CD4-positive, alpha-beta T cell treated with Interleukin-6 at 100 ng/mL for 8 hours (primary cell): ENCODE measurements at places on chromosomes 4 and X.

DNA sequence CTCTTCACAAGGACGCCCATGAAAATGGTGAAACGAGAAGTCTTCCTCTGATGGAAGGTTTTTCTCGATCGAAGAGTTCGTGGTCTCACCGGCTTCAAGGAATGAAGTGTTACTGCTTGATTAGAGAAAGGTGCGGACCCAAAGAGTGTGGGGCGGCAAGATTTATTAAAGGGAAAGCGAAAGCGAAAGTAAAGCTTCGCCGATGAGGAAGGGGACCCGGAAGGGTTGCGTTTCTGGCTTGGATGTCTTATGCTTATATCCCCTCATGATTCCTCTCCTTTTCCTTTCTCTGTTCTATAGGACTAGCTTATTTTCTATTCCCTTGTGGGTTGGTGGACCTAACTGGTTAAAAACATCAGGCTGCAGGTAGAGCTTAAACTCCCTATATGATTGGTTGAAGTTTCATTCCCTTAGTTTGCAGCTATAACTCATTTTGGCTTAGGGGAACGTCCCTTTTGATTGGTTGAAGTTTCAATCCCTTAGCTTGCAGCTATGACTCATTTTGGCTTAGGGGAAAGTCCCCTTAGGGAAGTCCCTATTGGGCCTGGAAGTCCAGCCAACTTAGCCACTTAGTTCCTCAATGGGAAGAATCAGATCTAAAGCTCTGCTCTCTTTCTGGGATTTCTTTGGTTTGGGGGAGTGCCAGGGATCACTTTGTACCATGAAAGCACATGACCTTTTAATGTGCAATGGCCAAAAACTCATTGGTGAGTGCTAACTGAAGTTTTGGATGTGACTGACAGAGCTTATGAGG lies 1025.0 kb upstream of the PCDH10 start:
- DNase-seq: no peak

DNA sequence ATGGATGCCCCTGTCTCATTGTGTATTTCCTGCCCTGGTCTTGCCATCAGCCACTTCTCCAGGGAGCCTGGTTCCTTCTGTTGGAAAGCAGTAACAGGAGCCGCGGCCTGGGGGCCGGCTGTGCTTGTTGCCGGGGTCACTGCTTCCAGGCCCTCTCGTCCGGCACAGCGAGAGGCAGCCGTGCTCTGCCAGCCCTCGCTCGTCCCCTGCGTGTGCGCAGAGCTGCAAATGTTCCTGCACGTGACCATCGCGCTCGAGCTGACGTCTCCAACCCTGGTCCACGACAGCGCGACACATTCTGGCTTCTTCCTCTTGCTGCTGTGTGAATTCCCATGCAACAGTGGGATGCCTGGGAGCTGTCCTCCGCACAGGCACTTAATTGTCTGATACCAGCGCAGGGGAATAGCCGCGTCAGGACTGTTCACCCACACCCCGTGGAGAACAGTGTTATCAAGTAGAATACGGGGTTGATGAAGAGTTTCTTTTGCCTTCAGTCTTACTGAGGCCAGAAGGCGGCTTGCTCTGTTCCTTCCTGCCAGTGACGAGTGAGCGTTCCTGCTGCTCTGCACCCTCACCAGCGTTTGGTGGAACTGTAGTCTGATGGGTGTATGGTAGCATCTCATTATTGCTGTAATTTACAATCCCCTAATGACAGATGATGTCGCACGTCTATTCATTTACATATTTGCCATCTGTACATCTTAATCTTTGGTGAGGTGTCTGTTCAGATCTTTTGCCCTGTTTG lies 12.3 kb downstream of the PDE6B start:
- no peak for DNase-seq

GRCh38 chrX:118560489-118560888 lies 64.9 kb downstream of the DOCK11 start:
- no peak for DNase-seq

DNA sequence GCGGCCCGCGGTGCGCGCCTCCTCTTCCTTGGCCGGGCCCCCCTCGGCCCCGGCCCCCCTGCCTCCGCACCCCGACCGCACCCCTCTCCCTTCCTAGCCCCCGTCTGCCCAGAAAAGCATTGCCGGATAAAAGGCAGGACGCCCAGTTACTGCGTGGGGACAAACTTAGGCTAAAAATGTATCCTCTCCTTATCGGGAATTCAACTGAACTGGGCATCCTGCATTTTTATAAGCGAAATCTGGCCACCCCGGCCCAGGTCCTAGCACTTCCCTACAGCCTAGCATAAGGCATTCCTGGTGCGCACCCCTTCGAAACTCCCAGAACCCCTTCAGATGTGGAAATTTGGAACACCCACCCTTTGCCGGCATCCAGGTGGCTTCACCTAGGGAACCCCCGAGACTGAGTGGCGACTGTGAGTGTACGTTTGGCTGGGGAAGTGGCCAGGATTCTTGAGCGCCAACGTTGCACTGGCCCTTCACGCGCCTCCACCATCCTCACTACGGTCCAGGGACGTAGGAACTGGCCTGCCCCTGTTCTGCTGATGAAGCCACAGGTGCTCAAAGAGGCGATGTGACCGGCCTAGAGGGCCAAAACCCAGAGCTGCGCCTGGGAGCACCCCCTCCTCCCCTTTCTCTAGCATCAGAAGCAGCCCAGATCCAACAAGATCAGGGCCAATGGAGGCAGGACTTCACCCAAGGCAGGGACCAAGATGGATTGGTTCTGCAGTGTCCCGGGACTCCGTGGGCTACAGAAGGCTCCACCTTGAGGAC lies 5.7 kb upstream of the RNF4 start:
- DNase-seq: no peak
